ENCODE measurements at places on chromosomes 7 and 10. TPM values are rescaled to one million over a fixed set of nuclear protein-coding genes. Genes with fewer than 3 reads are reported as not detected.
A peak's percentile ranks its signal among the peaks of the same experiment; 100 is the strongest.

GRCh38 chr10:129788215-129788614, 175.9 kb downstream of the EBF3 start:
- H3K36me3 ChIP-seq = no peaks in the 10 kb centered on the region
- DNase-seq = no peak
- H3K4me1 ChIP-seq = no peaks in the 10 kb centered on the region
- H3K27me3 ChIP-seq = no peaks in the 10 kb centered on the region

- peaks cover 5% of the 10 kb centered on the region for H3K36me3 ChIP-seq
- H3K4me3 ChIP-seq = no peak overlapping the region
- H3K4me1 ChIP-seq = no peaks in the 10 kb centered on the region
- H3K27me3 ChIP-seq = no peaks in the 10 kb centered on the region
These were observed 4.2 kb downstream of the NT5C2 start for GRCh38 chr10:103188853-103189252.

- H3K4me3 ChIP-seq = peak overlapping the region; percentile 83
- no peaks in the 10 kb centered on the region for H3K36me3 ChIP-seq
- no peaks in the 10 kb centered on the region for H3K27me3 ChIP-seq
- H3K27ac ChIP-seq = peak overlapping the region; percentile 84
- DNase-seq = no peak
- H3K4me1 ChIP-seq = peaks cover 29% of the 10 kb centered on the region
These were observed 1.3 kb downstream of the ITPRIP start for GRCh38 chr10:104336821-104337467.

- H3K4me3 ChIP-seq = no peak overlapping the region
- no peaks in the 10 kb centered on the region for H3K36me3 ChIP-seq
- H3K27ac ChIP-seq = no peak overlapping the region
- DNase-seq = no peak
- peaks cover 5% of the 10 kb centered on the region for H3K4me1 ChIP-seq
These were observed 4.5 kb upstream of the EEPD1 start for GRCh38 chr7:36148422-36149065.

The KCP gene
- polyA plus RNA-seq = 1.3 TPM

The BNIP3 gene
- 50.6 TPM for polyA plus RNA-seq

The SFMBT2 gene
- polyA plus RNA-seq = 3.5 TPM

DNA sequence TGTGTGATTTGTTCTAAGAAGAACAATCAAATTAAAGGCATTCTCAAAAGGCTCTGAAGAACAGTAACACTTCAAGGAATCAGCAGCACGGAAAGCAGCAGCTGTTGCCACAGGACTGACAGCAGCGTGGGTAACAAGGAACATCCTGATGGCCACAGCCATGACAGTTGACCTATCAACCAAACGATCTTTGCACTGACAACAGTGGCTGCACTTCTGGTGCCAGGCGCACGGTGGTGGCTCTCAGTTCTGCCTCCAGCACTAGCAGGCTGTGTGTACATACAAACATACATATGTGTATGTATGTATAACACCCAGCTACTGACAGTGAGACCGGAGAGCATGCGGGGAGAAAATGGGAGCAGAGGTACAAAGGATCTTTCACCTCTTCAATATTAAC, 114.1 kb downstream of the ZFAND4 start:
- no peak overlapping the region for H3K27ac ChIP-seq
- no peaks in the 10 kb centered on the region for H3K27me3 ChIP-seq
- H3K4me3 ChIP-seq = no peak overlapping the region
- no peaks in the 10 kb centered on the region for H3K4me1 ChIP-seq
- peaks cover 7% of the 10 kb centered on the region for H3K36me3 ChIP-seq
- DNase-seq = no peak

The EEPD1 gene
- 8.4 TPM for polyA plus RNA-seq

DNA sequence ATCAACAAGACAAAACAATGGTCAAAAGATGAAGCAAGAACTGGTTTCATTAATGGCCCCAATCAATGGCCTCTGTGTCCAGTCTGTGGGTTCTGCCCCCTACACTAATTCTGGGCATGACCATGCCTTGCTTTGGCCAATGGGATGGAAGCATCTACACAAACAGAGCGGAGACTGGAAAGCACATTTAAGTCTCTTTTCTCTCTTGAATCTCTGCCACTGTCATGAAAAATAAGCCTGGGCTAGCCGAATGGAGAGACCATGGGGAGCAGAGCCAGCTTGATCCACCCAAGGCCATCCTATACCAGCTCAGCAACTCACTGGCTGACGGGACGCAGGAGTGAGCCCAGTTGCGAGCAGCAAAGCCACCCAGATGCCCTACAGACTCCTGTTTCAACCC, 30.9 kb downstream of the ANKRD16 start:
- no peak overlapping the region for H3K4me3 ChIP-seq
- H3K27me3 ChIP-seq = no peaks in the 10 kb centered on the region
- H3K27ac ChIP-seq = no peak overlapping the region
- peaks cover 5% of the 10 kb centered on the region for H3K36me3 ChIP-seq

The VWDE gene
- 0.66 TPM for polyA plus RNA-seq

- no peak for DNase-seq
- no peak overlapping the region for H3K4me3 ChIP-seq
- no peaks in the 10 kb centered on the region for H3K4me1 ChIP-seq
- no peaks in the 10 kb centered on the region for H3K36me3 ChIP-seq
- H3K27me3 ChIP-seq = no peaks in the 10 kb centered on the region
- H3K27ac ChIP-seq = no peak overlapping the region
These were observed 305.7 kb downstream of the BMPER start for GRCh38 chr7:34211018-34211417.

The NPC1L1 gene
- 63.9 TPM for polyA plus RNA-seq

GRCh38 chr10:122526892-122527291, 33.7 kb upstream of the DMBT1 start:
- H3K36me3 ChIP-seq = no peaks in the 10 kb centered on the region
- H3K27ac ChIP-seq = peak overlapping the region; percentile 41
- H3K4me3 ChIP-seq = no peak overlapping the region
- peak; percentile 77 for DNase-seq
- H3K4me1 ChIP-seq = peaks cover 32% of the 10 kb centered on the region

The CH25H gene
- 4.2 TPM for polyA plus RNA-seq

The NFKB2 gene
- 22.7 TPM for polyA plus RNA-seq

DNA sequence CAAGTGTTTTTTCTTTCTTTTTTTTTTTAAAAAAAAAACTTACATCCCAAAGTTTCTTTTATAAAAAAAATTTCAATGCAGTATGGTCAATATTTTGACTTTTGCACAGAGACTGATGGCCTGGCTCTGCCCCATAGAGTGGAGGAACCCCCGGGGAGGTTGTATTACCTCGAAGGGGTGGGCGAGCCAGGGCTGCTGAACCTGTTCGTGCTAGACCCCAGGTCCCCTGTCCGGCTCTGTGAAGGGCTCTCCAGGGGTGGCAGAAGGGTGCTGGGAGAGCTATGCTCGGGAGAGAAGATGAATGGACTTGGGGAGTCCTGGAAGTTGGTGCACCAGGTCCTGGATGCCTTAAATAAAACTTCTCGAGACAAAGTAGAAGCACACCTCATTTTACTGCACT, 446.4 kb upstream of the KLF6 start:
- no peaks in the 10 kb centered on the region for H3K27me3 ChIP-seq
- no peaks in the 10 kb centered on the region for H3K4me1 ChIP-seq
- no peaks in the 10 kb centered on the region for H3K36me3 ChIP-seq

DNA sequence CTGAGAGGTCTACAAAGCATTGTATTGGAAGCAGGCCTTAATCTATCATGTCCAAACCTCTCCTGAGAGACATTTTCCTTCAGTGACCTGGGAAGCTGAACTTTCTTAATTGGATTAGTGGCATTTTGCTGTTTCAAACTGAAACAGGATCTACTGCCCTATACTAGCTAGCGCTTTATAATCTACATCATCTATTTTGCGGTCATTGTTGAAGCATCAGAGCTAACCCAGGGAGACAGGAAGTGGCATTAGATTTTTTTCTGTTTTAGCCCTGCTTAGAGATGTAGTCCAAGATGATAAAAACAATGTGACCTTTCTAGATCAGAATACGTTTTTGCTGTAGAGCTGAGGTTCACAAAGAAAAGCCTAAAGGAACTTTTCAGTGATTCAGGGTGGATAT, 147.4 kb upstream of the AGR3 start:
- no peak for DNase-seq
- no peaks in the 10 kb centered on the region for H3K27me3 ChIP-seq
- H3K27ac ChIP-seq = no peak overlapping the region
- H3K4me1 ChIP-seq = no peaks in the 10 kb centered on the region

DNA sequence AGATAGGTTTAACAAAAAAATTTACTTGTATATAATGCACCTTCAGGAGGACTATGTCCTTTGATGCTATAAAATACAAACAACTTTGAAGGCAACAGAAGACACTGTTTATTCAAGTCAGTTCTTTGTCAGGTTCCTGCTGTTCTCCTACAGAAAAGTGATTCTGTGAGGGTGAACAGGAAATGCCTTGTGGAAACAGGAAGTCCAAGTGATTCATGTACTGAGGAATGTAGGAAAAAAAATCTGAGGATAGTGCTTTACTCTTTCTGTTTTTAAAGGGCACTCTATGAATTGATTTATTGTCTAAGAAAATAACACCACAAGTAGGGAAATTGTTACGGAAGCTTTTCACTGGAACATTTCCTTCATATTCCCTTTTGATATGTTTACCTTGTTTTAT, 171.9 kb downstream of the HDAC9 start:
- DNase-seq = no peak
- no peaks in the 10 kb centered on the region for H3K27me3 ChIP-seq
- H3K36me3 ChIP-seq = no peaks in the 10 kb centered on the region
- no peak overlapping the region for H3K27ac ChIP-seq
- no peak overlapping the region for H3K4me3 ChIP-seq

The NCF1 gene
- 3.1 TPM for polyA plus RNA-seq

DNA sequence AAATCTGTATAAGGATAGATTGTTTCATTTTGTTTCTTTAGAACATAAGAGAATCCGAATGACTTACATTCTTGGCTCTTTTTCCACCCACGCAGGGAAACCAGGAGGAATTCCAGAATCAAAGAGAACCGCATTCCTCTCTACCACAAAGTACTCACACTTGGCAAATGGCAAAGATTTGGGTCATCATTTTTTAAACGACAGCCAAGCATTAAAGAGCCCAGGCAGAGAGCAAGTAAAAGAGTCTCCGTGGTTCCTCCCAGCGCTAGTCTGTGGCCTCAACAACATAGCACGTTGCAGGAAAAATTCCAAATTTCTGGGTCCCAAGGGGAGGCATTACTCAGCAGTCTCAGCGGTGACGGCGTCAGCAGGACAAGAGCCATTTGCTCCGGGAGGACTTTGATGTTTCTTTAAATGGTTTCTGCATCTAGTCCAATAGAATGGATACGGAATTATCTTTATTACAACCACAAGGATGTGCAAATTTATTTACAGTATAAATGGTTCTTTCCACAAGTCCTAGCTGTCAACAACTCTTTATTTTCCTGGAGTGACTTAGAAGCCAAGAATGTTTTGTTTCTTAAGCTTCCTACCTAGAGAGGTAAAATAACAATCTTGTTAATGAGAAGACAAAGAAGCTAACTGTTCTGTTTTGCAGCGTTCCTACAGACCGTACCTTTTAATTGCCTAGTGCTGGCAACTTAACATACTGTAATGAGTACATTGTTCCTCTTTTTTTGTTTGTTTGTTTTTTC, 232.5 kb downstream of the SKIDA1 start:
- H3K4me3 ChIP-seq = no peak overlapping the region
- H3K36me3 ChIP-seq = no peaks in the 10 kb centered on the region
- peak; percentile 29 for DNase-seq
- H3K27me3 ChIP-seq = peaks cover 16% of the 10 kb centered on the region
- no peak overlapping the region for H3K27ac ChIP-seq
- H3K4me1 ChIP-seq = no peaks in the 10 kb centered on the region

The PAX4 gene
- polyA plus RNA-seq = 2.8 TPM

- no peaks in the 10 kb centered on the region for H3K36me3 ChIP-seq
- DNase-seq = no peak
- no peaks in the 10 kb centered on the region for H3K27me3 ChIP-seq
- no peak overlapping the region for H3K27ac ChIP-seq
- no peaks in the 10 kb centered on the region for H3K4me1 ChIP-seq
These were observed 656.5 kb downstream of the SDK1 start for GRCh38 chr7:3957472-3958108.

GRCh38 chr10:133072196-133072595, 15.5 kb upstream of the ADGRA1 start:
- H3K27ac ChIP-seq = no peak overlapping the region
- no peaks in the 10 kb centered on the region for H3K27me3 ChIP-seq
- no peak for DNase-seq
- H3K4me3 ChIP-seq = no peak overlapping the region
- no peaks in the 10 kb centered on the region for H3K36me3 ChIP-seq

The IKZF1 gene
- polyA plus RNA-seq = 4.5 TPM

The UBTD1 gene
- polyA plus RNA-seq = 4.1 TPM

The SORBS1 gene
- 60.2 TPM for polyA plus RNA-seq

DNA sequence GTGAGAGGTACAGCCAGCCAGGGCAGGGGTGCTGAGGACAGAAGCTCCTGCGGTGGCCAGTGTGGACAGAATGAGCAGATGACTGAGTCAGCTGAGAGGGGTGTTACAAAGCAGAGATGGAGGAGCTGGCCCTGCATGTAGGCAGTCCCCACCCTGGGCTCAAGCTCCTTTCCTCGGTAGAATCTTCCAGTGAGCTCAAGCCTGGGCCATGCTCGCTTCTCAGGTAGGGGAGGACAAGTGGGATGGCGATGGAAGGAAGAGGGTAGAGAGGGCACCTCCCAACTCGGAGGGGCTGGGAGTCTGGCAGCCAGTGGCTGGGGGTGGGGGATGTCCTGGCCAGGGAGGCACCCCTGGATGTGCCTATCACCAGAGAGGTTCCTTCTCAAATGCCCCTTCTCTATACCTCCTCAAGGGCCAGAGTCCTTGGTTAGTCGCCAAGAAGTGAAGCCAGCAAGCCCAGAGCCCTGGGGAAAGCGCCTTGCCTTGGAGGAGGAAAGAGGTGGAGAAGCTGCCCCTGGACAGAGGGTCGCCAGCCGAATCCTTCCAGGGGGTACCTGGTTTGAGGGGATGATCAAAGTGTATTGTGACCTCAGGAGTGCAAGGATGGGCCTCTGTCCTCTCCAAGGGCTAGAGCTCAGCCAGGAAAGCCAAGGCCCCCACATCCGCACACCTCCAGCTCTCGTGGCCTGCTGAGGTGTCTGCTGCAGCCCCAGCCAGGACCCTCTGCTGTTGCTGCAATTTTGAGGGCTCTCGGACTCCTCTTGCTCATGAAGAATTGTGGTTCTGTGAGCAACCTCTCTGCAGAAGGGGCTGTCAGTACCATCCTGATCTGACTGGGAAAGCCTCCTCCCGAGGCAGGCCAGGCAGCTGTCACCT, 88.6 kb upstream of the MACROH2A2 start:
- no peak overlapping the region for H3K27ac ChIP-seq
- DNase-seq = no peak
- peaks cover 16% of the 10 kb centered on the region for H3K4me1 ChIP-seq
- H3K36me3 ChIP-seq = no peaks in the 10 kb centered on the region
- no peaks in the 10 kb centered on the region for H3K27me3 ChIP-seq
- H3K4me3 ChIP-seq = no peak overlapping the region

The NODAL gene
- 0.33 TPM for polyA plus RNA-seq

The CYP3A4 gene
- polyA plus RNA-seq = 14.3 TPM

- no peak for DNase-seq
- no peaks in the 10 kb centered on the region for H3K36me3 ChIP-seq
- H3K4me3 ChIP-seq = no peak overlapping the region
- H3K27me3 ChIP-seq = no peaks in the 10 kb centered on the region
- no peaks in the 10 kb centered on the region for H3K4me1 ChIP-seq
- no peak overlapping the region for H3K27ac ChIP-seq
These were observed 43.3 kb downstream of the POLR1F start for GRCh38 chr7:19665399-19666008.
